ENCODE measurements at places on chromosomes 6 and 20. TPM values are rescaled to one million over a fixed set of nuclear protein-coding genes. Genes with fewer than 3 reads are reported as not detected.

The UNC93A gene
- not detected for total RNA-seq

The C20orf204 gene
- total RNA-seq: 3.3 TPM

DNA sequence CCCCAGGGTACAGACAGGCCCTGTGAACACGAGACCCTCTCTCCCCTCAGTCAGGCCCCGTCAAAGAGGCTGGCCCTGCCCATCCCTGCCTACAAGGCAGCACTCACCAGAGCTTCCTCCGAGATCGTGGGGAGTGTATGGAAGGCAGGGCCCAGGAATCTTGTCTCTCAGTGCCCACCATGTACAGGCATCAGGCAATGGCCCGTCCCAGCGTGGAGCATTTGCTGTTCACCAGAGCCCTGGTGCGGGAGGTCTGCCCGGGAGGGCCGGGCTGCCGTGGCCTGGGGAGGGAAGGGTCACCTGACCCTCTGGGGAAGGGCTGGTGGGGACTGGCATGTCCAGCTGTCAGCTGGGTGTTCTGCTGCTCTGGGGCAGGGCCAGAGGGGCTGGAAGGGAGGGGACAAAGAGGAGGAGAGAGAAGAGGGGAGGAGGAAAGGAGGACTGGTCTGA is at the start of gene IP6K3:
TSS of gene IP6K3 (minus strand) at position 255 of the 450 bp plus-strand sequence. CDS start 11,429 bp downstream, outside the sequence.
- DNase-seq: no peak

DNA sequence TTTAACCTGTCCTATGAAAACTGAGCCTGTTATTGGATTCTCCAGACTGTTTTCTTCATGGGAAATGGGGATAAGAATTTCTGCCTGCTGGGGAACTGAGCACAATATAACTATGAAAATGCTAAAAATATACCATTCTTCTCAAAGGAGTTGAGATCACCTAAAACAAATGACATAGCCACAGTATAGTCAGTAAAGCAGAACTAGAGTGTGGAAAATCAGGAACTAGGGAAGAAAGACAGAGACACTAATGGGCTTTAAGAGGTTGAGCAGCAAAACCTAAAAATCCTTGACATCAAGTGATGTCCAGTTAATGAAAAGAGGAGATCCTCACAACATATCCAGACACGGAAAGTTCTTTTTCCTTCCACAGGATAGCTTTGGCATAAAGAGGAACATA is 215.7 kb upstream of the CST7 start:
- no peak for DNase-seq

DNA sequence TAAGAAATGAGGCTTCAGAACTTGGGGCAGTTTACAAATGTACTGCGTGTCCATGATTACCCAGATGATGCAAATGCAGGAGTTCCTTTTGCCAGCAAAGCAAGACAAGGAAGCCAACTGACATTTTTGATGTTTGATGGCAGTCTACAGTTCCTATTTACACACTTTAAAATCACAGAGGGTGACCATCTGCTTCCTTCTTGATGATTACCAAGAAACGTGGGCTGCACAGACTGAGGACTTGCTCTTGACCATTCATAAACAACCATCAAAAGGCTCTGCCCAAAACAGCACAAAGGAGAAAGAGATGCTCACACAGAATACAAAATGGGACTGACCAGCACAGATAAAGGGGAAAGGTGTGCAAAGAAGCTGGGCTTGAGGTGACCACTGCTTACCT is 79.8 kb upstream of the TRAF3IP2 start:
- no peak for DNase-seq

DNA sequence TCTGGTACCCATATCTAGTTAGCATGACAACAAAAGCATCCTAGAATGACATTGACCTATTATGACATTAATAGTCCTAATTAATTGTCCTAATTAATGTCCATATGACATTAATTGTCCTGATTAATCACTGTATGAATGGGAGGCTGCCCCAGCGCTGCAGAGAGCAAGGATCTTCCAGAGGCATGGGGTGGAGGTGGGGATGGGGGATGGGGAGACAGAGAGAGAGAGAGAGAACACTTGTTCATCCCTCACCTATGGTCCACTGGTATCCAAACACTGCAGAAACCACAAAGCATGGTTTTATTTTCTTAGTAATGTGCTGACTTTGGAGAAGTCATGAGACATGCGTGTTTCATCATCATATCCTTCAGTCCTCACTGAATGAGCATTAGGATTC is 235.1 kb downstream of the FNDC1 start:
- DNase-seq: no peak

Data from activated CD4-positive, alpha-beta T cell treated with anti-CD3 and anti-CD28 coated beads for 36 hours (primary cell).